Upper lobe of left lung (tissue), 6 donors: ENCODE measurements at places on chromosomes 1 and 21.

GRCh38 chr1:159920651-159921050, 4.7 kb downstream of the TAGLN2 start:
- DNase-seq = no peak

DNA sequence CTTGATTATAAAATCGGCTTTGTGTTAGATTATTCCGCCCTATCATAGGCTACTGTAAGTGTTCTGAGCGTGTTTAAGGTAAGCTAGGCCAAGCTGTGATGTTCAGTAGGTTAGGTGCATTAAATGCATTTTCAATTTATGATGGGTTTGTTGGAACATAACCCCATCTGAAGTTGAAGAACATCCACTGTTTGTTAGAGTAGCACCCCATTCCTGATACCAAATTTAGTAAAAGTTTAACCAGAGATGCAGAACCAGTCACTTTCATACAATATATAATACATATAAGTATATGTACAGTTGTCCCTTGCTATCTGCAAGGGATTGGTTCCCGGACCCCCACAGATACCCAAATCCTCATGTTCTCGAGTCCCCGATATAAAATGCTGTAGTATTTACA, 16.1 kb downstream of the UBASH3A start:
- no peak for DNase-seq

GRCh38 chr1:77688939-77689338, 6.5 kb upstream of the ZZZ3 start:
- no peak for DNase-seq

- no peak for DNase-seq
Observed at GRCh38 chr1:164728719-164729118, 169.7 kb downstream of the PBX1 start.
